Stimulated activated CD8-positive, alpha-beta memory T cell treated with anti-CD3 and anti-CD28 coated beads, Interleukin-2, amount 100 ng/mL, for 48 hours (primary cell): ENCODE measurements at places on chromosomes 12 and 14.

- no peak for DNase-seq
Observed at GRCh38 chr12:26374934-26375680, 179.7 kb downstream of the SSPN start.

- no peak for DNase-seq
Observed at GRCh38 chr12:48473061-48473460, 702 bp downstream of the ANP32D start.

DNA sequence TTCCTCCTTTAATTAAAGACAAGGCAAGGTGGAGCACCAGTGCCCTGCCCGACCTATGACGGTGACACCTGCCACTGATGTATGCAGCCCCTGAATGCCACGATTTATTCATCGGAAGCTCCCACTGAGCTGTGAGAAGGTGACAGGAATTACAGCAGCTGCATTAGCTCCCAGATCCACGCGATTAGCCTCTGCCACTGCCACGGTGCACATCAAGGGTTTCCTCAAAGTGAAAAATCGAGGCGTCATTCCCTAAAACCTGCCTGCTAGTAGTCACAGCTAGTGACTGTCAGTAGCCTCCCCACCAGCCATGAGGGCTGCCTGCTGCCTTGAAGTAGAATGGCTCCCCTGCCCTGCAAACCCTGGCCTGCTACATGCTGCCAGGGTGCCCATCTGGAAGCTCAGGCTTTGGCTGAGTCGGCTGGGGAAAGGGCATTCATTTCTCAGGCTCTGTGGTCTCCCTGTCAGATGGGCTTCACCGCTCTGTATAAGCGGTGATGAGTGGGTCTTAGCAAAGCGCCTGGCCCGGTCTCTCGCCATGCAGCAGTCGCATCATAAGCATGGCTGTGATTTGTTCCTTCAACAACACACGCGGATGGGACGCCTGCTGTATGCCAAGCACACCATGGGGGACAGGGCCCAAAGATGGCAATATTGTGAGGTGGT, 8.2 kb upstream of the BCL11B start:
- DNase-seq: no peak

GRCh38 chr12:48182631-48183030, 813 bp upstream of the CCDC184 start:
- DNase-seq: no peak

DNA sequence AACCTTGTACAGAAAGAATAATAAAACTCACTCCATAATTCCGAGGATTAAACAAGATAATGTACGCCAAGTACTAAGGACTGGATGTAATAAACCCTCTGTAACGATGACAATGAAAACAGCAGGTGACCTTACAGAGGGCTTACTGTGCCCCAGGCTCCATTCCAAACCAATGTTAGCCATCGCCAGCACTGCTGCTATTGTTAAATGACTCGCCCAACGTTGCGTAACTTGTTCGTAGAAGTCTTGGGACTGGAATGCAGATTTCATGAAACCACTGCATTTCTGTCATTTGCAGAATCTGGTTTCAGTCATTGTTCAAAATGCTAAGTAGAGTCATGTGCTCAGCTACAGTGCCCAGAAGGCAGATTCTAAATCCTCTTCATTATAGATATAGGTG, 728 bp upstream of the STON2 start:
- DNase-seq: no peak

DNA sequence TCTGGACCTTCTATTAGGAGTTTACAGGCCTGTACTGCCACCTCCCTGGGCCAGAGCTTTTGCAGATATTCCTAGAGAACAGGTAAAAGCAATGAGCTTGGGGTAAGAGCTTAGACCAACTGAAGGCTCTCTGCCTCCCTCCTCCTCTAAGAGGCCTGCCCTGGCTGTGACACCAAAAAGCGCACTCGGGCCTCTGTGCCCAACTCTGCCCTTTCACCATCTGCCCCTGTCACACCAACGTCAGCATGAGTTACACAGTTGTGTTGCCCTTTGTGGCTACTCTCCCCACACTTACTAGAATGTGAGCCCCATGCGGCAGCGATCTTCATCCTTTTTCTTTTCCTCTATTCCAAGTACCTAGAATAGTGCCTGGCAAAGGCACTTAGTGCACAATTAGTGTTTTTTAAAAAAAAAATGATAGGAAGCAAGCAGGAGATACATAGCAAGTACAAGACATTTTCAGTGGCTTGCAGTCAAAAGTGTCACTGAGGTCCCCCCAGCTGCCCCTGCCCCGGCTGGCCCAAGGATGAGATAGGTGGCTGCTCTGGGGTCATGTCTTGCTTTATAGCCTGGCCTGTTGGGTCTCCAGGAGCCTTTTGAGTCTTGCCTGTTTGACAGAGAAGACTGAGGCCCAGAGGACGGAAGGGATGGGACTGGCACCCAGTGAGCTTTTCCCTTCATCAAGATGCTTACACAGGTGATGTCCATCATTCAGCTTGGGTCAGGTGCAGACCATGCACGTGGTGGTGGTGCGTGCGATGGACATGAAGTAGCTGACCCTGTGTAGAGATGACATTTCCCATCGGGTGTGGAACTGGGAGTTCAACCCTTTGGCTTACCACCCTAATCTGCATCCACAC, 12.5 kb downstream of the CKB start:
- no peak for DNase-seq

DNA sequence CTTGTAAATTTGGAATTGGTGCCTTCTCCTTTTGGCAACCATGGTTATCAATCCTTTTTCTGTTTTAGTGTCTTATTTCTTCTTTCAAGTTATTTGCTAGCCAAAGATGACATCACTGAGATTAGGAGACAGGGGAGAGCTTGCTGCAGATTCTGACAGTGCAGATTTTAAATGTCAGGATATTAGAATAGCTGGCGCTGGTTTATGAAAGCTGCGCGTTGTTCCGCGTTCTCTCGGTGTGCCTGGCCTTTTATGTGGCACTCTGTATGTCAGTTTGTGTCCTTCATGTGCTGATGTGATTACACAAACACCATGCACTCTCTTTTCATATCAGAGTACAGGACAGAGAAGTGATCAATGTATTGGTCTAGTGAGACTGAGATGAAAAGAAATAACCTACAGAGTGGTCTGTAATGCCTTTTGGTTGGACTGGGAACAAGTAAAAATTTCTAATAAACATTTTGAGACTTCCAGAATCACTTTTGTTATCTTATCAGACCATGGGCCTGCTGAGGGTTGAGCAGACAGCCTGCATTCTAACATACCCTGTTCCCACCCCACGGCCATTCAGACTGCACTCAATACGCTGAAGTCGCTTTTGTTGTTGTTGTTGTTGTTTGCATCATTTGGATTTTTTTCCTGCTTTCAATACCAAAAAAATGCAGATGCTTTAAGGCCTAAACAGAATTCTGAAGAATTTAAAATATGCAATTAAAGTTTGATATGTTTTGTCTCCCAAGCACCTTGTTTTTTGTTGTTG, 49.7 kb upstream of the TRAF3 start:
- no peak for DNase-seq

DNA sequence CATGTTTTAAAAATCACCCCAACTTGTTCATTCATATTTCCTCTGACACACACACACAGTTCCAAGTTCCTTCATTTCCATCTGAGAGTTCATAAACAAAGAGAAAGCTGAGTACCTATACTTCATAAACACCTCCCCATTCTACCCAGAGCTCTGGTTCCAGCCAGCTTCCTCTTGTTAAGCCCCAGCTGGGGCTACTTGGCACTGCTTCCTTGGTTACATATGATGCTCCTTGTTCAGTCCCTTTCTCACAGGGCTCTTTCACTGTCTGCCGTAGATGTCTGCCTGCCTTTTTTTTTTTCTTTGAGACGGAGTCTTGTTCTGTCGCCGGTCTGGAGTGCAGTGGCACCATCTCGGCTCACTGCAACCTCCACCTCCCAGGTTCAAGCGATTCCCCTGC, 77.5 kb downstream of the COX16 start:
- no peak for DNase-seq
